ENCODE measurements at places on chromosomes 6 and 20.

DNA sequence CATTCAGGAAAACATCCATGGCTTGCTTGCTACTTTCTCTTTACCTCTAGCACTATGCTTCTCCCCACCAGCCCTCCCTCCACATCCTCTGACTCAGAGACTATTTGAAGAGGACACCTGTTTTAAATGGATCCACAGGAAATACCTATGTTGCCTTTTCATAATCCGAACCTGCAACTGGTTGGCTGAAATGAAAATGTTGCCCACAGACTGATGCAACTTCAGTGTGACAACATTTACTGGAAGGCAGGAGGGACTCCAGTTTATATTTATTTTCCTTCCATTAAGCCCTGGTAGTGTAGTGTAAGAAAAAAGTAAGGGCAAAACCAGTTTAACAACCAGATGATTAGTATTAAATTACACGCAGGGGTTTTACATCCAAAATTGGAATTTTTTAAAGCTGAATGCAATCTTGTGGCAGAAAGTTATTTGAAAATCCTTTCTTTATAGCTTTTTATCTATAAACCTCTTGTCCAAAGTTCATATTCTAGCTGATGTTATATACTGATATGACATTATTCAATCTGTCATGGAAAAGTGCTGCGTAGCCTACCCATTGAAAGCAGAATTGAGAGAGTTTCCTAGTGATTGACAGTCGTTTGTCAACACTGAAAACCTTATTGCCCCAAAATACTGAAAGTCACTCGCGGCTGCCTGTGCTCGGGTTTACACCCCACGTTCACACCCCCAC is 881 bp upstream of the AIG1 start:
- DNase-seq = peak; percentile 81

DNA sequence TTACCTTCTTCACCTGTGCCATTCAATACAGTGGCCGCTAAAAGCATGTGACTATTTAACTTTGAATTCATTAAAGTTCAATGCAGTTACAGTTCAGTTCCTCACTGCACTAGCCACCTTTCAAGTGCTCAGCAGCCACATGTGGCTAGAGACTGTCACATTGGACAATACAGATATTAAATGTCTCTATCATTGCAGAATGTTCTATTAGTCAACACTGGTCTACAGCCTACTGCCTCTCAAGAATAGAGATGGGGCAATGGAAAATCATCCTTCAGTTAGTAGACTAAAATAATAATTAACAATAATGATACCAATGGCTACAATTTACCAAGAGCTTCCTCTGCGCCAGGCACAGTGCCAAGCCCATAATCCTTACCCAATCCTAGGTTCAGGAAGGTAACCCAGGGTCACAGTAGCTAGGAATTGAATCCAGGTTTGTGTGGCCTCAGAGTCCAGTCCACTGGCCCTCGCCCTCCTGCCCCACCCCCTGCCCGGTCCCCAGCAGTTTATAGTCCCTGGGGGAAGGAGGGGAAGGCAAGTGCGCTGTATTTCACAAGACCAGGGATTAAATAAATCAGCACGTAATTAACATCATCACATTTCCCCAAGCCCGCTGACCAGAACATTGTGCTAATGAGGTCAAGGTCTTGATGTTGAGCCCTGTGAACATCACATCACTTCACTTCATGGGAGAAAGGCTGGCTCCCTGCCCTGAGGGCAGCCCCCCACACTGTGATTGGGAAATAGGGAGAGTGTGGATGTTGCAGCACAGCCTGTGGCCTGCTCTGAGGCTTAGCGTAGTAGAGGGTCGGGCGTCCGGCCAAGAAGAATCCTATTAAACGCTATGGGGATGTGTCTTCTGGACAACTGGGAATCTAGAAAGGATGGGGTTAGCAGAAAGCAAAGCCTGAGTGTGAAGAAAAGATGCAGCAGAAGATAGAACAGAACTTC is 147.2 kb downstream of the VEGFA start:
- DNase-seq = peak; percentile 21

GRCh38 chr20:19981031-19981451 is 36.1 kb upstream of the NAA20 start:
- peak; percentile 20 for DNase-seq

DNA sequence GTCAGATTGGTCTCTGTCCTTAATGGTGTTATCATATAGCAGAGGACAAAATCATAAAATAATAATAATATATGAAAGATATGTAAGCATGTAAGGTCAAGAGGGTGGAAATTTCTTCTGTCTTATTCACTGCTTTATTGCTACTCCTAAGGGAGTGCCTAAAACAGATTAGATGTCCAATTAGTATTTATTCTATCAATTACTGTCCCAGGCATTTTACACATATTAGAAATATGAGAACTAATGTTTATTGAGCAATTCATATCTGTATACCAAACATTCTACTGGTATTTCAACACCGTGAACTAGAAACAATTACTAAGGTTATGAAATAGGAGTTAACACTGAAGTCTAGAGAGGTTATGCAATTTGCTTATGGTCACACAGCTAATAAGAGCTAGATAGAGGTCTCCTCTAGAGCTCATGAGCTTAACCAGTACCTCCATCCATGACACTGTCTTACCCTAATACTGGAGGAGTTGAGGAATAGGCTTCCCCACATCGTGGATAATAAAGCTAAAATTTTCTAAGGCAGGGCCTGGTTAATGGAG is 302.3 kb downstream of the PLCB1 start:
- DNase-seq = peak; percentile 41

Data from fibroblast of the aortic adventitia (primary cell).